PC-9 (cell line): ENCODE measurements at places on chromosomes 5 and 9. TPM values are rescaled to one million over a fixed set of nuclear protein-coding genes. Genes with fewer than 3 reads are reported as not detected.

The ANKDD1B gene
- total RNA-seq: 0.20 and 0.31 TPM in 2 replicates

The IFNK gene
- not detected in 2 replicates for total RNA-seq

The ACER2 gene
- total RNA-seq: 3.8 and 4.3 TPM in 2 replicates

The WWC1 gene
- total RNA-seq: 79.5 and 97.7 TPM in 2 replicates

The AK1 gene
- total RNA-seq: 84.5 and 86.8 TPM in 2 replicates

The MIGA2 gene
- total RNA-seq: 40.7 and 48.2 TPM in 2 replicates

The TXN gene
- 1,110 and 1,260 TPM in 2 replicates for total RNA-seq

- peaks cover 84% of the 10 kb centered on the region for H3K4me1 ChIP-seq
- H3K36me3 ChIP-seq: peaks cover 34% of the 10 kb centered on the region
These were observed 8.6 kb downstream of the ABLIM3 start for GRCh38 chr5:149149942-149150341.

DNA sequence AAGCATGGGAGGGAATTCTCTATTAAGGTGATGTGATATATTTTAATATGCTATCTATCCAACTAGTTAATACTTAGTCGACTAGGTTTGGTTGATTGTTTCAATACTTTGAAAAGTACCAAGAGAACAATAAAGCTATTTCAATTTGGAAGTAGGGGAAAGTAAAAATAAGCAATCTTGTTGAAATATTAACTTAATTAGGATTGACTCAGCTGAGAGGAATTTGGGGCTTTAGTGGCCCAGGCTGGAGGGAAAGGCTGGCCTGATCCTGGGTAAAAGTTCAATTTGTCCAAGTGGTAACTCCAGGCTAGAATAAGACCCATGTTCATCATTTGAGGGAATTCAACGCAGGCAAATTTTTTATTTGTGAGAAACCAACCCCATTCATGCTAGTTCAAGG, 48.6 kb downstream of the NMUR2 start:
- H3K27ac ChIP-seq: no peak overlapping the region
- no peaks in the 10 kb centered on the region for H3K36me3 ChIP-seq
- no peak overlapping the region for H3K4me3 ChIP-seq
- H3K27me3 ChIP-seq: no peaks in the 10 kb centered on the region
- H3K4me1 ChIP-seq: no peaks in the 10 kb centered on the region

- DNase-seq: no peak
- H3K27ac ChIP-seq: no peak overlapping the region
- no peak overlapping the region for H3K4me3 ChIP-seq
- H3K4me1 ChIP-seq: no peaks in the 10 kb centered on the region
- no peaks in the 10 kb centered on the region for H3K27me3 ChIP-seq
These were observed 13.6 kb downstream of the NNT start for GRCh38 chr5:43616535-43616934.

DNA sequence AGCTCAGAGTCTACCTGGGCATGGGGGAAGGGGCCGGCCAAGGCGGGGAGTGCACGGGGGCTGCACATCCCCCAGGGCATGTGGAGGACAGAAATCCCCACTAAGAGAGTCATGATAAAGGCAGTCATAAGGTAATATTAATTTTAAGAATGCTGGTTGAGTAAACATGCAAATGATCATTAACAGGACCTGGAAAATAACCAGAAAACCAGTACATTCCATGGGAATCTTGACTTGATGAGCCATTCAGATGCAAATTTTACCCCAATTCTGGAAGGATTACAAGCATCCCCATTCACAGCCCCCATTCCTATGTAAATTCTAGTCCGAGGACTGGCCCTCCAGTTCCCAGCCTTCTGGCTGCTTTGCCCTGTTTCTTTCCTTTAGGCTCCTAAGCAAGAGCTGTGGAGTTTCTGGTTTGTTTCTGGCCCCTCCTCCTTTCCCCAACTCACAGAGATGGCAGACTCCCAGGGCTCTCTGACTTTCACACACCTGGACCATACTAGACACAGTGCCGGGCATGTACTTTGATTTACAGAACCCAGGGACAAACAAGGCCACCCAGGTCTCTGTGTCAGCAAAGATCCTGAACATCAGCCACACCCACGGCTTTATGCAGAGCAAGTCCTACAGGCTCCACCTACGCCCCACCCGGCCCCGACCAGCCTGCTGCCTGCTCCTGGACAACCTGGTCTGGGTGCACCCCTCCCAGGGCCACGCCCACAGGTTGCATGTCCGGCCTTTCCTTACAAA, 62.7 kb downstream of the SEMA4D start:
- H3K27me3 ChIP-seq: no peaks in the 10 kb centered on the region
- DNase-seq: peak; percentile 81
- peaks cover 21% of the 10 kb centered on the region for H3K4me1 ChIP-seq
- no peak overlapping the region for H3K27ac ChIP-seq
- no peak overlapping the region for H3K4me3 ChIP-seq
- no peaks in the 10 kb centered on the region for H3K36me3 ChIP-seq

DNA sequence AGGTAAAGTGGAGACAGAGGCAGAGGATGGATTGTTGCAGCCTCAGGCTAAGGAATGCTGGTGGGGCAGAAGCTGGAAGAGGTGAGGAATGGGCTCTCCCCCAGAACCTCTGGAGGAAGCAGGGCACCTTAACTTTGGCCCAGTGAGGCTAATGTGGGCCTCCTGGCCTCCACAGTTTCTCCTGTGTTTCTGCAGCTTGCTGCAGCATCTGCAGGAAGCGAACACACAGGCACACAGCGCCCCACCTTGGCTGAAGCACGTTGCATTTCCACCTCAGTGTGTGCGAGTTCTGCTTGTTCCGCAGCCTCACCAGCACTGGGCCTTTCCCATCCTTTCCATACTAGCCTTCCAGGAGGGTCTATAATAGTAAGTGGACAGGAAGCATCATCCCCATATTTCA, 27.2 kb upstream of the ASS1 start:
- H3K27ac ChIP-seq: no peak overlapping the region
- no peak overlapping the region for H3K4me3 ChIP-seq
- no peaks in the 10 kb centered on the region for H3K36me3 ChIP-seq
- DNase-seq: no peak
- no peaks in the 10 kb centered on the region for H3K27me3 ChIP-seq

- H3K4me3 ChIP-seq: no peak overlapping the region
- peaks cover 21% of the 10 kb centered on the region for H3K4me1 ChIP-seq
- no peak for DNase-seq
- H3K27ac ChIP-seq: no peak overlapping the region
These were observed 190.8 kb upstream of the RASA1 start for GRCh38 chr5:87076931-87077330.

DNA sequence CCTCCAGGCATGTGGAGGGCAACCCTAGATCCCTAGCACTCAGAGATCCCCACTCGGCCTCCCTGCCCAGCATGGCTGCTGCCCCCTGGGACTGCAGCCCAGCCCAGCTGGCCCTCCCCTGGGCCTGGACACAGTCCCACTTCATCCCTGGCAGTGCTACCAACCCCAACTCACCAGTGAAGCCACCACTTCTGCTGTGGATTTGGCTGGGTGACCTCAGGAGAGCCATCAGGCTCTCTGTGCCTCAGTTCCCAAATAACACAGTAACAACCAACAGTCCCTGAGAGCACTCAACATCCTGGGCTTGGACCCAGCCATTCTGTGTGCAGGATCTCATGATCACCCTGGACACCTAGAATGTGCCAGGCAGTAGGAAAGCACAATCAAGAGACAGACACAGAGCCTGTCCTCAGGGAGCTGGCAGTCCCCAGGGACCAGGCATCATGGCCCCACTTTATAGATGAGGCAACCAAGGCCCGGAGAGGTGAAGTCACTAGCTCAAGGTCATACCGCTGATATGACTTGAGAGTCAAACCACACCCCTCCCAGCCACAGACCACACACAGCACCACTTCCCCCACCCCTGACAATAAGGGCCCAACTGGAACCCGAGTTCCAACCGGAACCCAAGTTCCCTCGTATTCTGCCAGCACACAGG, 4.7 kb upstream of the PSMB7 start:
- DNase-seq: no peak
- H3K27ac ChIP-seq: no peak overlapping the region
- no peak overlapping the region for H3K4me3 ChIP-seq
- no peaks in the 10 kb centered on the region for H3K36me3 ChIP-seq

GRCh38 chr5:54087436-54087835, 222.9 kb downstream of the ARL15 start:
- H3K27me3 ChIP-seq: no peaks in the 10 kb centered on the region
- no peak overlapping the region for H3K4me3 ChIP-seq
- no peak for DNase-seq
- H3K36me3 ChIP-seq: no peaks in the 10 kb centered on the region
- no peaks in the 10 kb centered on the region for H3K4me1 ChIP-seq
- no peak overlapping the region for H3K27ac ChIP-seq

GRCh38 chr5:157516626-157517325, 56.8 kb downstream of the NIPAL4 start:
- H3K4me1 ChIP-seq: peaks cover 21% of the 10 kb centered on the region
- 0 out of 2 replicates have a peak, but pooled peaks cover 6% of the 10 kb centered on the region for H3K36me3 ChIP-seq
- peak; percentile 52 for DNase-seq
- H3K27me3 ChIP-seq: no peaks in the 10 kb centered on the region
- H3K4me3 ChIP-seq: no peak overlapping the region

DNA sequence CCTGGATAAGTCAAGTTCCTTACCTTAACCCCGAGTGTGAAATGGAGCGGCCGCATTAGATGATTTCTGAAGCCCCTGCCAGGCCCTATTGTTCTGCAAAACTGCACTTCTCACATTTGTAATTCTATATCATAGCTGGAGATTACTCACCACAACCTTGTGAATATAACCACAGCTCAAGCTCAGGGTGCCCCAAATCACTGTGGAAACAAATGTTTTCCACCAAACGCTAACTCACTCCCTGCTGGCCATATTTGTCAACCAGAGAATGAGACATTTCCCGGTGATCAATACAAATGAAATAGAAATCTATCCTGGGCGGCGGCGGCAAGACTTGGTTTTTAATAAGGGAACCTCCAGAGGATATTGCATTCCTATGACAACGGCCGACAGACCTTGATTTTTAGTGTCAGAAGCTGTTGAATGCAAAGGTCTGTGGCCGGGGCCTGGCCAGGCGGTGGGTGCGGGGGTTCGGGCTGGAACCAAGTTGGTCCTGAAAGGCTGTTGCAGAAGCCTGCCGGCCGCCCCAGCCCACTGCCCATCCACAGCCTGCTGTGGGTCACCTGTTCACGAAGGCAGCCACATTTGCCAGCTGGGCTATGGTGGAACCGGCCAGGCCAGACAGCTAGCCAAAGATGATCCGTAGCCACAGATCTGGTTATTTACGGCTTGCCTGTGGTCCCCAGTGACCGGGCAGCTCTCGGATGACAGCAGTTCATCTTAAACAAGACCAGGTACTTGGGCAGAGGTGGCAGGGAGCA, 93.9 kb upstream of the LMX1B start:
- no peak overlapping the region for H3K4me3 ChIP-seq
- H3K27me3 ChIP-seq: peaks cover 82% of the 10 kb centered on the region
- DNase-seq: no peak
- no peaks in the 10 kb centered on the region for H3K36me3 ChIP-seq

DNA sequence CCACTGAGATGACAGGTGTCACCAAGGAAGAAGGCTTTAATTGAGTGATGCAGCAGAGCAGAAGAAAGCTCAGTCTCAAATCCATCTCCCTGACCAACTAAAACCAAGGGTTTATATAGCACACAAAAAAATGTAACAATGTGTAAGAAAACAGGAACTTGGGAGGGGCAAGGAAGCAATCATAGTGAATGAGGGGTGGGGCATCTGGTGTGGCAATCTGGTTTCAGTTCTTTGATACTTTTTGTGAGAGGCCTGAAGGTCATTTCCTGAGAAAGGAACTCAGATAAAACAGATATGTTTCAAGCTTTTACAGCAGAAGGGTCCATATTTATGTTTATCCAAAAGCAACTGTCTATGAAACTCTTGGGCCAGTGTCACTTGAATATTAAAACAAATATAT, 19.7 kb downstream of the CD180 start:
- no peak for DNase-seq
- peaks cover 3% of the 10 kb centered on the region; the same call in 1 of the 2 replicates for H3K4me1 ChIP-seq
- no peak overlapping the region for H3K27ac ChIP-seq
- H3K36me3 ChIP-seq: no peaks in the 10 kb centered on the region

DNA sequence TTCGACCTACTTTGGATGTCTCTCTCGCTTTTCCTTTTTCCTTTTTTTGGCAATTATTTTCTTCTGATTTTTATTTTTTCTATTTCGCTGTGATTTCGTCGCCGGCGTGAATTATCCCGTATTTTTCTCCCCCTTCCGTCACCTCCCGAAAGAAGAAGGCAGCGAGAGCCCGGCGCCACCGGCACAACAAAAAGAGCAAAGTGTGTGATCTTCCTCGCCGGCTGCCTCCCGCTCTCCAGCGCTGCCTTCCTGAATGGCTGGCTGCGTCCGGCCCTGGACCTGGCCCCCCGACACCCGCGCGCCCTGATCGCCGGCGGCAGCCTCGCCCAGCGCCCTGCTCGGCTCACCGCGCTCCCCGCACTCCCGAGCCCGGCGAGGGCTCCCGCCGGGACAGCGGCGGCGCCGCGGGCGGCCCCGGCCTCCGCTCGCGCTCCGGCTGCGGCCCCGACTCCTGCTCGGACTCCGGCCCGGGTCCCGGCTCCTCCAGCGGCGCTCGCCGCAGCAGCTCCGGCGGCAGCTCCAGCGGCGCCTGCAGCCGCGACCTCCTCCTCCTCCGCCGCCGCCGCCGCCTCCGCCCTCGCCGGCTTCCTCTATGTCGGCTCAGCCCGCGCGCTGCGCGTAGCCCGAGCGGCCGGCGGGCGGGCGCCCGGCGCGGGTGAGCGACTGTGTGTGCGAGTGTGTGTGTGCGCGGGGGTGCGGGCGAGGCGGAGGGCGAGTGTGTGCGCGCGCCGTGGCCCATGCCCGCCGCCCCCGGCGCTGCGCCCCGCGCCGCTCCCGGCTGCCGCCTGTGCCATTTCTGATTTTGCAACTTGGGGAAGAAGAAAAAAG, 960 bp downstream of the NR2F1 start:
- H3K4me1 ChIP-seq: peaks cover 11% of the 10 kb centered on the region
- H3K27ac ChIP-seq: 0 out of 2 replicates have a peak overlapping the region, but pooled peaks have one; percentile 45
- peak overlapping the region; percentile 96 for H3K4me3 ChIP-seq
- H3K27me3 ChIP-seq: no peaks in the 10 kb centered on the region
- DNase-seq: peak; percentile 48

GRCh38 chr5:134583766-134584165, 48.9 kb downstream of the SAR1B start:
- no peaks in the 10 kb centered on the region for H3K27me3 ChIP-seq
- DNase-seq: no peak
- H3K4me1 ChIP-seq: no peaks in the 10 kb centered on the region
- no peak overlapping the region for H3K27ac ChIP-seq
- H3K4me3 ChIP-seq: no peak overlapping the region

GRCh38 chr5:157941616-157942015, 82.7 kb upstream of the CLINT1 start:
- DNase-seq: peak; percentile 54
- H3K36me3 ChIP-seq: no peaks in the 10 kb centered on the region
- no peaks in the 10 kb centered on the region for H3K4me1 ChIP-seq
- no peak overlapping the region for H3K4me3 ChIP-seq
- H3K27me3 ChIP-seq: no peaks in the 10 kb centered on the region

- no peak overlapping the region for H3K4me3 ChIP-seq
- peaks cover 3% of the 10 kb centered on the region; the same call in 1 of the 2 replicates for H3K36me3 ChIP-seq
- no peak for DNase-seq
- no peaks in the 10 kb centered on the region for H3K27me3 ChIP-seq
These were observed 38.5 kb downstream of the TARS1 start for GRCh38 chr5:33479311-33479710.

- DNase-seq: no peak
- H3K36me3 ChIP-seq: no peaks in the 10 kb centered on the region
- no peak overlapping the region for H3K4me3 ChIP-seq
- no peak overlapping the region for H3K27ac ChIP-seq
- no peaks in the 10 kb centered on the region for H3K4me1 ChIP-seq
These were observed 72.0 kb downstream of the SEMA6A start for GRCh38 chr5:116502616-116503015.
